ENCODE measurements at places on chromosomes 6 and 20.

GRCh38 chr20:9981829-9982228 lies 53.0 kb upstream of the ANKEF1 start:
- DNase-seq = no peak

GRCh38 chr20:56925831-56926170 lies 296.7 kb downstream of the TFAP2C start:
- DNase-seq = no peak

DNA sequence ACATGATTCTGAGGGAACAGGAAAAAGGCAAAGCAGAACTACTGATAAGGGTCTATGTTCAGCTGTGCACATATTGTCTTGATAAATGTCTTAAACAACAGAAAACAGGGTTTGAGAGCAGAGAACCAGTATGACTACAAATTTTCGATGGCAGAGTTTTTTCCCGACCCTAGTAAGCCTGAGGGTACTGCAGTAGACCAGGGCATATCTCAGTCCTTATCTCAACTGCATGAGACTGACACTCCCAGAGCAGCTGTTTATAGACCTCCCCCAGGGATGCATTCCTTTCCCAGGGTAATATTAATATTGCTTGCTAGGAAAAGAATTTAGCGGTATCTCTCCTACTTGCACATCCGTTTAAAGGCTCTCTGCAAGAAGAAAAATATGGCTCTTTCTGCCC lies 1176.8 kb upstream of the ADGRB3 start:
- no peak for DNase-seq

DNA sequence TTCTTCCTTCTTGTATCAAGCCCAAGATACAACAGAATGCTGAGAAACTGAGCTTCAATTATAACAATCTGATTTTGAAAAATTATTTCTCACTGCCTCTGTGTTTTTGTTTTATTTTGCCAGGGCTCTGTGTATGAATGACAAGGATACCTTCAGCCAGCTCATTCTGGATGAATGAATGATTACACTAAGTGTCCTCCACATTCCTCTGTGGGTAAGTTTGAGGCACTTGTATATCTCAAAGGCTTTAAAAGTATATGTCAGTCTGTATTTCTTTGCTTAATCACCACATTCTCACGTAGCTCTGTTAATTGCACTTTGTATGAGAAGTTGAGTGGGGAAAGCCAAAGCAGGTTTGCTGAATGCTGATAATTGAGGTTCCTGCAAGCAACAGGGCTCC lies 95.1 kb downstream of the TIAM2 start:
- no peak for DNase-seq

DNA sequence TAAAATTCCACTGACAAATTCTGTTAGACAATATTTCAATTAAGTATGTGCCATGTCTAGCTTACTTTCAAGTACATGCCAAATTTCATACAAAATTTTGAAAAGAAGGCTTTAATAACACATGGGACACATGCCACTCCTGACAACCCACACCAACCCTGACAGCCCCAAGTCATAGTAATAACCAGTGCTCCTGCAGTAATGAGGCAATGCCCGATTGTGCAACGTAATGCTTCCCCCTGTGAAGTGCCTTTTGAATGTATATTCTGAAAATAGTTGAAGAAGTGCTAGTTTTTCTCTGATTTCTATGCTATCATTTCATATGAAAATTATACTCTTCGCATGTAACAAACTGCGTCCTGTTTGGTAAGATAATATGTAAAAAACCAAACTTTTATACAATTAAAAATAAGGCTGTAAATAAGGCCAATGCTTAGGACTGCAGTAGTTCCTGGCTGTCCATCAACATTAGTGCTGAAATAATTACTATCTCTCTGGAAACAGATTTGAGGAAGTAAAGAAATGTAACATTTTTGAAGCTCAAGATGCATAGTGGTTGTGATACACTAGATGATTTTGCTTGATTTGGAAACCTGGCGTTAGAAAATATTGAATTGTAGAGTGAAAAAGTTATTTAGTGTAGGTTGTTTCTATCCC lies 125.8 kb upstream of the BCLAF1 start:
- no peak for DNase-seq

DNA sequence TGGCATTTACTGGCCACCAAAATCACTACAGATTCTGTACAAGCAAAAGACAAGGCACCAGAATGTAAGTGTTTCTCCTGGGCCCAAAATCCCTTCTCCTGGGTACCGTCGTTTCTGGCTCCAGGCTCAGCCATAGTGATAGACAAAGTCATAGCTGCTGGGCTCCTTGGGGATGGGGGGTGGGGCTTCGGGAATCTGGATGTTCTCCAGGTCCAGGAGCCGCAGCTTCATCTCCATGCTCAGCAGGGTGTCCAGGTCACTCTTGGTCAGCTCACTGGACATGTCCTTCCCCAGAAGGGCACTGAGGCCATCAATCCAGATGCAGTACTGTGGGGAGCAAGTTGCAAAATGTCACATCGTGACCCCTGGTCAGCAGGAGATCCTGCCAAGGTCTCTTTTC lies 39.2 kb downstream of the ELMO2 start:
- no peak for DNase-seq

- no peak for DNase-seq
Observed at GRCh38 chr20:60677819-60678218, 574.2 kb upstream of the CDH4 start.

GRCh38 chr6:148431413-148431812 lies 88.8 kb downstream of the SASH1 start:
- no peak for DNase-seq

DNA sequence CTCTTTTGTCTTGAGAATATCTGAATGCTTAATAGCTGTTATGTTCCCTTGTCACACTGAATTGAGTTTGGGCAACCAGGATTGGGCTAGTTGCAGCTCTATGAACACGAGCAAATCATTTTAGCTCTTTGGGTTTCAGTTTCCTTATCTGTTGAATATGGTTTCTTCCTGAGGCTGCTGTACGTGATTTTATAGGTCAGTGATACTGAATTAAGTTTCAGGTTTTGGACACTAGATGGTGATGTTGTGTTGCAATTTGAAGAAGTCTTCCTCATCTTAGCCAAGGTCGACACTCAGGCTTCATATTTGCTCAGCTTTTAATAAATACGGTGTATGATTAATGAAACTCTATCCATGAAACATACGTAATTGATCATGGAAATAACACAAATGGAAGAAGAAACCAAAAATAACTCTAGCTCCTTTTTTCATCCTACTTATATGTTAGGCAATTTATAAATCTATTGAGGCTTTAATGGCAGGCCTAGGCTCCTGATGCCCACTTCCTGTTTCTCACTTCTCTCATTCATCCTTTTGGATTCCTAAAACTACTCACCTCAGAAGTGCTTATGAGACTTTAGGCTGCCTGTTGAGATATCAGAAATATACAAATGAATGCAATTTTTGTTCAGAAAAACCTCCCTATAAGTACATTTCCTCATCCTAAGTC lies 354.1 kb upstream of the MAP3K7 start:
- no peak for DNase-seq

GRCh38 chr20:38519426-38519825 lies 46.8 kb downstream of the RALGAPB start:
- DNase-seq = no peak

DNA sequence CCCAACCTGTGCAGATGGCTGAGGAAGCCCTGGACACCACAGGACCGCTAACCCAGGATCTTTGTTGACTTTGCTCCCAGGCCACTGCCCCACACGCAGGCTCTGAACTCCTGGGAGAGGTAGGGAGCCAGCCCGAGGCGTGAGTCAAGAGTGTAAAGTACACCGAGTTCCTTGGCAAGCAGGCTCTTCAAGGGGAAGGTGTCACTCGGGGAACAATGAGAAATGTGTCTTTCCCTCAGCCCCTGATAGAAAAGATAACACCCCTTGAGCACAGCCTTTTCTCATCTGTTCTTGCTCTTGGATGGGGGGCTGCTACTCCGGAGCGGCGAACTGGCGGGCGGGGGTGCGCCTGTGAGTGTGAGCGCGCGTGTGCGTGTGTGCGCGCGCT lies 472 bp upstream of the EDN3 start:
- DNase-seq = no peak

DNA sequence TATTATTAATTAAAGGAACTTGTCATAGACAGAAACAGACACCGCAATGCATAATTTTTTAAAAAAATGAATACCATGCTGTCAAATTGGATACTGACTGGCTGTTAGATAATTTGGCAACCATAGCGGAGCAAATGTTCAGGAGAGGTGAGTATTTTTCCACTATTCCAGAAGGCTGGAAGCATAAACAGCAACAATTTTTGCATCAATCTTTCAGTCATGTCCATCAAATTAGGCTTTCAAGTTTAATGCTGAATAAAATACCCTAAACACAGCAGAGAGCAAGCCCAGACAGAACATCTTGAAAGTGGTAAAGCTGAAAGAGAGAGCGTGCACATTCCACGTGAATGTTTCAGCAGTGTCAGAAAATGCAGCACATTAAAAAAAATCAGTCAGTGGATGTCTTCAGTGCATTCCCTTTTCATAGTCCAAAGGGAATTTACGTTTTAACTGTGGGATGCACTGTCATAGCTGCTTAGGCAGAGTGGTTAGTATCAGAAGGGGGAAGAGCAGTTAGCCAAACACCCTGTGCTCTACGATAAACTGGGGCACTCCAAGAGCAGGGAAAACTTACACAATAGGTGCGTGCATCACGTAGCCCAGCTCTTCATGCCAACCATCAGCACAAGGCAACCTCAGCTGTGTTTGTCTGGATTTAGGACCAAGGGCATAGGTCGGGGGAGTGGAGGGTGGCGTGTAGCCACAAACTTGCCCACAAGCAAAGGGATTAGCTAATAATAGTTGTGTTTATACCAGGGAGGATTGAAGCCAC lies 116.2 kb upstream of the STMND1 start:
- no peak for DNase-seq

- no peak for DNase-seq
Observed at GRCh38 chr6:108578595-108579327, 18.0 kb downstream of the FOXO3 start.

- no peak for DNase-seq
Observed at GRCh38 chr6:41404182-41404845, 68.9 kb downstream of the NCR2 start.

GRCh38 chr6:37584654-37585522 lies 85.2 kb upstream of the CCDC167 start:
- DNase-seq = no peak

DNA sequence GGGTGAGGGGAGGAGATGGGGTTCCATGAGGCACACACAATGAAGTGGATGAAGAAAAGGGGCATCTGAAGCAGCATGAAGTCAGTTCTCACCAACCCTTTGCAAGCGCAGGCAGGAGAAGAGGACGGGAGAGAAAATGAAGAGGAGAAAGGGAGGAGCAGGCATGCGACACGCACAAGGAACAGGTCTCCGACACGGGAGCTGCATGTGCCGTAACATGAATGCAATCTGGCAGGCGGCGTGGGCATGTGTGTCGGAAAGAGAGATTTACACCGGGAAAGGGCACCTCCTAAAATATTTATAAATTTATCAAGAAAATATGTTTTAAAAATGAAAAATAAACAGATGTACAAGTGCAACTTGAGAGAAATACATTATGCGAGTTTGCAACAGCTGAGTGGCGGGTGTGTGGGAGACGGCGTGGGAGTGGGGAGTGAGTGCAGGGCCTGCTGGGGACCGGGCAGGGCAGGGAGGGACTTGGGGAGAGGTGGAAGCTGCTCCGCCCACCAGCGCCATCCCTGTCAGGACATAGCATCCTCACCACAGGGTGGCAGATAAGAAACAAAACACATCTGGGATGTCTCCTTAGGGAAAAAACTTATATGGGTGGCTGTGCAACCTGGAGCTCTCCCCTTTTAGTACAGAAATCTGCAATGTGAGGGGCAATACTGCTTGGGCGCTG lies 40.6 kb downstream of the GJA10 start:
- DNase-seq = no peak

DNA sequence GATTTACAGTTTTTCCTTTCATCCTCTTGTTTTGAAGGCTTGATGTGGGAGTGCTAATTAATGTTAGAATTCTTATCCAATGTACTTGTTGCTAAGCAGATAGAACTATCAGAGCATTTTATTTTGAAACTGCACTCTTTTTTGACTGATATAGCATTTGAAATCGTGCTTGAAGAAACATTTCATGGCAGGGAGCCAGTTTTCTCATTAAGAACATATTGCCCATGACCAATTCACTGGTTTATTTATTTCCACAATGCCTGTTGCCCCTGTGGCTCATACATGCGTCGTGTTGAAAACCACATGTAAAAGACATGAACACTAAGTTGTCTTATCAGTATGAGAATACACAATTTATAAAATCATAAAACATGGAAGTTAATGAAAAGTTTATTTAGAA lies 479.7 kb upstream of the FLRT3 start:
- no peak for DNase-seq

DNA sequence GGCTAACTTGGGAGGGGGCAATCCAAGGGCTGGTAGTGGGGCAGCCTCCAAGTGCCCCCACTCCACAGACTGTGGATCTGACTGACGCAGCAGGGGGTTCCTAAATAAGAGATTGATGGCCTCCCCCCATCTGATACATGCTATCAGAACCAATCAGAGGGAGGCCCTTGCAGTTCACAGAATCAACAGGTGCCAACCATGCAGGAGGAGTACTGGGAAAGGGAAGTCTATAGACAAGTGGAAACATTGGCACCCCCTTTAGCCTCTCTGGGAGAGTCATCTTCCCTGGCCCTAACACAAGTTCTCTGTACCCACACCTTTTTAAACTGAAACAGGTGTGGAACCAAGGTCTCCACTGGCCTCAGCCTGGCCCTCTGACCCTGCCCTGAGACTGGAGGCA lies 145.8 kb downstream of the OR2B2 start:
- no peak for DNase-seq

DNA sequence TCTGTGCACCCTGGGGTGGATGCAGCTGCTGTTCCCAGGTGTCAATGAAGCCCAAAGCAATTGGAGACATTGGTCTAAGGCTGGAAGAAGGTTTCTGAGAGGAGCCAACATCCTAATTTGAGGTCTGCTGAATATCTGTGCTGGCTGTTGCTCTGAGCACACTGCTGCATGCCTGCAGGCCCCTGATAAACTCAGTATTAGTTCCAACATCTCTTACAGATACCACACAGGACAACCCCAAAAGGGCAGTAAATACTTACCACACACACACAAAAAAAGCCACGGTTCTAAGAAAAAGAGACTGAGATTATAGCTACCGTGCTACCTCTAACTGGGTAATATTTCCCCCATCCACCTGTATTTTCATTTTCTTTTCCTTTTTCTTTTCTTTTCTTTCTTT lies 164.3 kb upstream of the SOX4 start:
- DNase-seq = no peak

GRCh38 chr20:9441948-9442347 lies 72.4 kb upstream of the LAMP5 start:
- no peak for DNase-seq

DNA sequence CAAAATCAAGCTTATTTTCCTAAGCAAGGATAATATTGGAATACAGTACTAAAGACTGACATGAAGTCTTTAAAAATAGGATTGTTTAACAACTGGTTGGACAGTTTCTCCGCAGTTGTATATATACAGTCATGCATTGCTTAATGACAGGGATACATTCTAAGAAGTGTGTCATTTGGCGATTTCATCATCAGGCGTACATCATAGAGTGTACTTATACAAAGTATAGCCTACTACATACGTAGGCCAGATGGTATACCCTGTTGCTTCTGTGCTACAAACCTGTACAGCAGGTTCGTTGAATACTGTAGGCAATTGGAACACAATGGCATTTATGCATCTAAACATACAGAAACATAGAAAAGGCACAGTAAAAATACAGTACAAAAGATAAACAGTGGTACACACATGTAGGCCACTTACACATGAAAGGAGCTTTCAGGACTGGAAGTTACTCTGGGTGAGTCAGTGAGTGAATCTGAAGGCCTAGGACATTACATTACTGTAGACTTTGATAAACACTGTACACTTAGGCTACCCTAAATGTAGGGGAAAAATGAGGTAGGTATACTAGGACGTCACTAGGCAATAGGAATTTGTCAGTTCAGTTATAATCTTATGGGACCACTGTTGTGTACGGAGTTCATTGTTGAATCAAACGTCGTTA lies 20.1 kb downstream of the HECA start:
- no peak for DNase-seq
